ENCODE measurements at places on chromosomes 7 and 10.

- DNase-seq: no peak
- H3K27ac ChIP-seq: no peak overlapping the region
- no peaks in the 10 kb centered on the region for H3K27me3 ChIP-seq
- H3K36me3 ChIP-seq: no peaks in the 10 kb centered on the region
- H3K4me3 ChIP-seq: no peak overlapping the region
Observed at GRCh38 chr10:33382921-33383713, 48.6 kb upstream of the NRP1 start.

DNA sequence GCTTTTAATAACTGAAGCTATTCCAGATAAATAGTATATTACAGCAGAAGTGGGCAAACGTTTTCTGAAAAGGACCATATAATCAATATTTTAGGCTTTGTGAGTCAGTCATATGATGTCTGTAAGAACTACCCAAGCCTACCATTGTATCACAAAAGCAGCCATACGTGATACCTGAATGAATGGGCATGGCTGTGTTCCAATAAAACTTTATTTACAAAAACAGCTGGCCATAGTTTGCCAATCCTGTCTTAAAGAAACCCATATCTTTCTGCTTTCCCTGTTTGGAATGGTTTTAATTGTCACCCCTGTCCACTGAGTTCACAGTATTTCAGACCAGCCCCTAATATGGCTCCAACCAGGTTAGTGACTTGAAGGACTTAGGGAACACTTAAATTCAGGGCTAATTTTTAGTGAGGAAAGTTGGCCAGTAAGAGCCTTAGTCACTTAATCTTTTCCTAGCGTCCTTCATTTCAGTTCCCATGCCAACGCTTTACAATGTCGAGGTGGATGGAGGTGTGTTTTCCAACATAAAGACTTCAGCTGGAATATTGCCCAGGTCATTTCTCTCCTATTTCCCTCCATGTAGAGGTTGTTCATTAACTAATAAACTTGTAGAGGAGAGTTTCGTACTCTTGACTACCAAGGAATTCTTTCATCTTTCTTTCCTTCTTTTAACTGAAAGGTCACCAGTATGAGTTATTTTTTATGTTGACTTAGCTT, 184.5 kb downstream of the TRIL start:
- peaks cover 6% of the 10 kb centered on the region for H3K4me1 ChIP-seq
- no peak overlapping the region for H3K27ac ChIP-seq
- no peaks in the 10 kb centered on the region for H3K27me3 ChIP-seq
- no peak overlapping the region for H3K4me3 ChIP-seq

DNA sequence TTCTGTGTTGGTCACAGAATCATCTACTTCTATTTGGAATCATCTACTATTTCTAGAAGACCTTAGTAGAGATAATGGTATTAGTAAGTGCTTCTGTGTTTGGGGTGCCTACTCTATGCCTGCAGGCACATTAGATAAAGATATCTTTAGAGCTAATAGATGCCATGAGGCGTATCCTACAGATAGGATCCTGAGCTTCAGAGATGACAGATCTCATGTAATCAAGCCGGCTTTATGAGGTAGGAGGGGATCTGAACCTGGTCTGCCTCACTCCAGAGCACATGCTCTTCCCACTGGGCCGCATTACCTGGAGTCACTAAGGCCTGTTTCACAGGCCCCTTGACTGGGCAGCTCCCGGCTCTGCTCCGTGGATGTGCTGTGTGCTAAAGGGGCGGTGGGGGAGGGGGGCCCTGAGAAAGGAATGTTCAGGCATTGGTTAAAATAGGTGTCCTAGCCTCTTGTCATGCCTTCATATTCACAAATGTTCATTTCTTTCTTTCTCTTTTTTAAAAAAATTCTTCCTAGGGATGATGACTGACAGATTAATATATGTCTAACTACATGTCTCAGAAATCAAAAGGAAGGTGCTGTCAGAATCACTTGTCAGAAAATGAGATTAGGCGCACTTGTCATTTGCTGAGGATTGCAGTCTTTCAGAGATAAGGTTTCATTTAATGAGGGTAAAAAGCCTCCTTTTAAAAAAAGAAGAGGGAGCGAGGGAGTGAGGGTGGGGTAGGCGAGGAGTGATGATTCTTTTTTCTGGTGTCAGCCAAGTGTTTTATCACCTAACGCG, 458.0 kb upstream of the GALNT17 start:
- DNase-seq: no peak
- H3K4me3 ChIP-seq: no peak overlapping the region
- no peaks in the 10 kb centered on the region for H3K27me3 ChIP-seq
- no peaks in the 10 kb centered on the region for H3K36me3 ChIP-seq
- no peak overlapping the region for H3K27ac ChIP-seq

- peak overlapping the region; percentile 68 for H3K27ac ChIP-seq
- no peaks in the 10 kb centered on the region for H3K27me3 ChIP-seq
- no peaks in the 10 kb centered on the region for H3K36me3 ChIP-seq
- H3K4me3 ChIP-seq: no peak overlapping the region
- H3K4me1 ChIP-seq: peaks cover 25% of the 10 kb centered on the region
Observed at GRCh38 chr7:47609803-47610452, 28.0 kb upstream of the TNS3 start.

- H3K27ac ChIP-seq: no peak overlapping the region
- H3K4me1 ChIP-seq: peaks cover 21% of the 10 kb centered on the region
- H3K27me3 ChIP-seq: no peaks in the 10 kb centered on the region
- peaks cover 42% of the 10 kb centered on the region for H3K36me3 ChIP-seq
Observed at GRCh38 chr10:33189808-33190207, 144.7 kb downstream of the NRP1 start.

GRCh38 chr10:34449836-34450235, 365.3 kb downstream of the PARD3 start:
- no peak for DNase-seq
- H3K4me3 ChIP-seq: no peak overlapping the region
- no peaks in the 10 kb centered on the region for H3K36me3 ChIP-seq
- no peaks in the 10 kb centered on the region for H3K27me3 ChIP-seq
- H3K4me1 ChIP-seq: no peaks in the 10 kb centered on the region

- DNase-seq: no peak
- no peaks in the 10 kb centered on the region for H3K4me1 ChIP-seq
- no peak overlapping the region for H3K27ac ChIP-seq
- H3K4me3 ChIP-seq: no peak overlapping the region
Observed at GRCh38 chr7:133290676-133291333, 37.9 kb downstream of the EXOC4 start.

Measured in stomach (tissue), 19 donors.